ENCODE measurements at places on chromosomes 7 and 10.

DNA sequence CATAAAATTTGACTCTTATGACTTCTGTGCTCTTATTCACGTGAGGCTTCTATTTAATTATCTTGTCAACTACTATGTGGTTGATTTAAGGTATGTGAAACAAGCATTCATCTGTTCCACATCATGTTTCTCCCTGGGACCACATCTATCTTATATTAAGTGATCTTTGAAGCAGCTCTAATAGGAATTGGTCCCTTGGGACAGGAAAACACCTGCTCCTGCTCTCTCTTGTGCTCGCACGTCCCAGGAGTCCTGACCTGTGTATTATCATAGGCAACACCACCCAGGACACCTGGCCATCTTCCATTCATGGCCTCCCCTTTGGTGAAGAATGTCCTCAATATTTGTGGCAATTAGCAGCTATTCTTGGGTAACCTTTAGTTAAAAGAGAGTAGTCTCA, 269.2 kb downstream of the NRG3 start:
- DNase-seq: no peak

GRCh38 chr7:147980826-147981813, 609.4 kb upstream of the C7orf33 start:
- no peak for DNase-seq

GRCh38 chr10:129438024-129438423, 29.0 kb upstream of the MGMT start:
- DNase-seq: peak; percentile 44

- DNase-seq: peak; percentile 17
These were observed 118.5 kb upstream of the CHST15 start for GRCh38 chr10:124211921-124212320.

DNA sequence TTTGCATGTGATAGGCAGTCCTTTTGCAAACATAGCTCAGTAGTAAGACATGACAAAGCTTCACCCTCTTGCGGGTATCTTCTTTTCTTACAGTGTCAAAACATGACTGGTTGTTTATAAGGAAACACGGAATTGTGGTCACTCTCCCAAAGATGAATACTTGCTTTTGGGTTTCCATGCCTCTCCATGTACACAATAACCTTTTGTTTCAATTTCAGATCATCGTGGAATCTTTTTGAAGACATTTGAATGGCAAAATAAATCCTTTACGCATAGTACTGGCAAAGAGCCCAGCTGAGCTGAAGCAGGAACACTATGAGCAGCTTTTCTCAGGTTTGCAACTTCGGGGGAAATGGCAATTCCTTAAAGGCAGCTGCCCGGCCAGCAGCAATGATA, 156.8 kb upstream of the FRMD4A start:
- DNase-seq: no peak

GRCh38 chr10:60978287-60979115, 34.5 kb upstream of the RHOBTB1 start:
- no peak for DNase-seq

DNA sequence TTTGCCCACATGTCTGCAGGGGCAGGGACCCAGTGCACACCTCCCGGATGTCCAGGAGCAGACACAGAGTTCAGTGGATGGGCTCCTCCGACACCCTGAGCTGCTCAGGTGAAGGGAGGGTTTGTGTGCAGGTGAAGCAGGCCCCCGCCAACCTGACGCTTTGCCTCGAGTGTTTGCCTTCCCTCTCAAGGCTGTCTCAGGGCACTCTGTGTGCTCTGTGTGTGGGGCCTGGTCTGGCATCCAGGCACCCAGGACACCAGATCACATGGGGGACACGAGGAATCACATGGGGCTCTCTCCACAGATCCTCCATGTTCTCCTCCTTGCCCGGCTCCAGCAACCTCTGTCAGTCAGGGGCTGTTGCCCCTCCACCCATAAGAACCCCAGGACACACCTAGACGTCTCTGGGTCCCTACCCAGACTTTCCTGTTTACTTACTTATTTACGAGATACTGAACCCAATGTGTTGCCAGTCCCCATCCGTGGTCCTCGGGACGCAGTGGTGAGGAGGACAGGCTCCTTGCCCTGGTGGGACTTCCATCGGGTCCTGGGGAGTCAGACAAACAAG, 99.5 kb downstream of the HTR5A start:
- DNase-seq: no peak

DNA sequence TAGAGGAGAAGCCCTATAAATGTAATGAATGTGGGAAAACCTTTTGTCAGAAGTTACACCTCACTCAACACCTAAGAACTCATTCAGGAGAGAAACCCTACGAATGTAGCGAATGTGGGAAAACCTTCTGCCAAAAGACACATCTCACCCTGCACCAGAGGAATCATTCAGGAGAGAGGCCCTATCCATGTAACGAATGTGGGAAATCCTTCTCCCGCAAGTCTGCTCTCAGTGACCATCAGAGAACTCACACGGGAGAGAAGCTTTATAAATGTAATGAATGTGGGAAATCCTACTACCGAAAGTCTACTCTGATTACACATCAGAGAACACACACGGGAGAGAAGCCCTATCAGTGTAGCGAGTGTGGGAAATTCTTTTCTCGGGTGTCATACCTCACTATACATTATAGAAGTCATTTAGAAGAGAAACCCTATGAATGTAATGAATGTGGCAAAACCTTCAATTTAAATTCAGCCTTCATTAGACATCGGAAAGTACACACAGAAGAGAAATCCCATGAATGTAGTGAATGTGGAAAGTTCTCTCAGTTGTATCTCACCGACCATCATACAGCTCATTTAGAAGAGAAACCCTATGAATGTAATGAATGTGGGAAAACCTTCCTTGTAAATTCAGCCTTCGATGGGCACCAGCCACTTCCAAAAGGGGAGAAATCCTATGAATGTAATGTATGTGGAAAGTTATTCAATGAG, 18.9 kb downstream of the RBAK start:
- no peak for DNase-seq

- peak; percentile 90 for DNase-seq
These were observed 43.1 kb downstream of the AMZ1 start for GRCh38 chr7:2730846-2731770.

GRCh38 chr10:6064119-6064518, 2.0 kb upstream of the IL2RA start:
- peak; percentile 16 for DNase-seq

- DNase-seq: no peak
These were observed 106.0 kb upstream of the ZNF32 start for GRCh38 chr10:43754569-43755260.

- DNase-seq: no peak
These were observed 74.2 kb downstream of the NOC3L start for GRCh38 chr10:94288361-94289101.

DNA sequence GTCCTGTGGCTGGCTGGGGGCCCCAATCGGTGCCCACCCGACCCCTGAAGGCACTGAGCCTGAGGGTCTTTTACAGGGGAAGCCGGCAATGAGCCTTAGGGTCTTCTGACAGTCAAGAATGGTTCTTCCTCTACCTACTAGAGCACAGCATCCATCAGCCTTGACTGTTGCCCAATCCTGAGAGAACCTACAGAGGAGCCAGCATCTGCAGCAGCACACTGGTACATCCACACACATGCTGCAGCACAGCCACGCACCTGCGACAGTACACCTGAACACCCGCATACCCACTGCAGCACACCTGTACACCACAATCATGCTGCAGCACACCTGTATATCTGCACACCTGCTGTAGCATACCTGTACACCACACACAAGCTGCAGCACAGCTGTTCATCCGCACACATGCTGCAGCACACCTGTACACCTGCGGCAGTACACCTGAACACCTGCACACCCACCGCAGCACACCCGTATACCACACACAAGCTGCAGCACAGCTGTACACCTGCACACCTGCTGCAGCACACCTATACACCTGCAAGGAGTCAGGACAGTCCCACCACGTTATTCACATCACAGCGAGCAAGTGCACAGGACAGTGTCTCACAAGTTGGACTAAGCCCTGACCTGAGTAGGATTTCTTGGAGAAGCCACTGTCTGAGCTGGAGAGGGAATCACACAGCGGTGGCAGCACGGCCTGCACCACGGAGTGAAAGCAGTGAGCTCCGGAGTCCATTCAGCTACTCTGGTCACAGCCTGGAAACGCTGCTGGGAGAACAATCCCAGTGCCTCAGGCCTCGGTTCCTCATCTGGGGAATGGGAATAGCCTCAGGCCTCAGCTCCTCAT, 56.4 kb downstream of the VIPR2 start:
- DNase-seq: peak; percentile 33

DNA sequence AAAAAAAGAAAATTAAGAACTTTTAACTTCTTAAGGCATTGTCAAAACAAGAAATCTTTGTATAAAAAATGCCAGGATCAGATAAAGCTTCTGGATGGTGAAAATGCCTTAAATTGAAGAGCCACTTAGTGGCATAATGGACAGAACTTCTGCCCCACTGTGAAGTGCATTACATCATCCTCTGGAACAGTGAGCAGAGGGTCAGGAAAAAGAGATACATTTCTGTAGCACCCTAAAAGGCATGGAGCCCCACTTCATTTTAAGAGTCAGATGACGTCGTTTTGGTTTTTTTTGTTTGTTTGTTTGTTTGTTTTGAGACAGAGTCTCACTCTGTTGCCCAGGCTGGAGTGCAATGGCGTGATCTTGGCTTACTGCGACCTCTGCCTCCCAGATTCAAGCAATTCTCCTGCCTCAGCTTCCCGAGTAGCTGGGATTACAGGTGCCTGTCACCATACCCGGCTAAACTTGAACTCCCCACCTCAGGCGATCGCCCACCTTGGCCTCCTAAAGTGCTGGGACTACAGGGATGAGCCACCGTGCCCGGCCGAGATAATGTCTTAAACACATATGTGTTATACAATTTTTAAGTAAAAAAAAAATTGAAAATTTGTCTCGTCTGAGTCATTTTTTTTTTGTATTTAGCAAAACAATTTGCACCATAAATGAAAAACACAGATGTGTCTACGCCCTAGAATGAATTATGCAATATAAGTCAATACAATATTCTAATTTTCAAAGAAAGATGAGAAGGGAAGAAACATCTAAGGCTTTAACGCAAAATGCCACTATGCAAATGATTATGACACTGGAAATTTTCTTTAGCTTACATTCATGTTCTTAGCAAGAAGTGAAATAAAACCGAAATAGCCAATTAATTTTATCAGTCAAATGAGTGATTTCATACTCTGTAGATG, 29.2 kb downstream of the SLC13A1 start:
- DNase-seq: no peak

DNA sequence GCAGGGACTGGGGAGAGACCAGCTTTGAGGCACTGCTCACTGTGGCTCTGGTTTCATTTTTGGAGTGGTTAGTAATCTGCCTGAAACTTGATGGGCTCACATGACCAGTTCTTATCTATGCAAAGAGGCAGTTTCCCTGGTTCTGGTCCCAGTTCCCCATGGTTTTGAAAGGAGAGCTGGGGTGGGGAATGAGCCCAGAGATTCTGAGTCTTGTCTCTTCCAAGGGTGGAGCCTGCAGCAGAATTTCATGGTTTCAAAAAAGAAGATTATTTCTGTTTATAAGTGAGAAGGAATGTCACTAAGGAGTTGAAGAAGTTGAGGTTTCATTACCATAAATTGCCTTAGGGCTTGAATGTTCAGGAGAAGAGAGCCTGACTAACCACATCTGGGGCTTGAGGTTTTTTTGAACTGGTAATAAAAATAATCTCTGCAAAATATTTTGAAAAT, 190.2 kb upstream of the HABP2 start:
- DNase-seq: peak; percentile 77

DNA sequence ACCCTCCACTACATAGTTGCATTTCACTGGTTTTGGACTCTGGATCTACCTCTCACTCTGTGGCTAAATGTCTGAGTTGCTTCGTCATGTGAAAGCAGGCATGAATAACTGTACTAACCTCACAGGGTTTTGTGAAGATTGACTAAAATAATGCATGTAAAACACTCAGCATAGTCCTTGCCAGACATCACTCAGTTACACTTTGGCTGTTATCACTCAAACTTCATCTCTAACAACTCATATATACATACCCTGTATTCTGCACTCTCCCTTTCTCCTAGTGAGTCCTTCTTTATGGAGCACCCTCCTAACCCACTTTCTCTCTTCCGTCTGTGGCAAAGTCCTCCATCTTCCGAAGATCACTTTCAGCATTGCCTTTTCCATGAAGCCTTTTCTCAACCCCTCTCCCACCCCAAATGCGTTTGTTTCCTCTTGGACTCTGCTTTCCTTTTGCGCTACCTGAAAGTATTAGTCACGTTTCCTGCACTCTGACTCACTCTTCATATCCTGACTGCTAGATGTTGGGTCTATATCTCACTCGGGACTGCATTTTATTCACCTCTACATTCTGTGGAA, 72.6 kb downstream of the OSBPL3 start:
- no peak for DNase-seq

DNA sequence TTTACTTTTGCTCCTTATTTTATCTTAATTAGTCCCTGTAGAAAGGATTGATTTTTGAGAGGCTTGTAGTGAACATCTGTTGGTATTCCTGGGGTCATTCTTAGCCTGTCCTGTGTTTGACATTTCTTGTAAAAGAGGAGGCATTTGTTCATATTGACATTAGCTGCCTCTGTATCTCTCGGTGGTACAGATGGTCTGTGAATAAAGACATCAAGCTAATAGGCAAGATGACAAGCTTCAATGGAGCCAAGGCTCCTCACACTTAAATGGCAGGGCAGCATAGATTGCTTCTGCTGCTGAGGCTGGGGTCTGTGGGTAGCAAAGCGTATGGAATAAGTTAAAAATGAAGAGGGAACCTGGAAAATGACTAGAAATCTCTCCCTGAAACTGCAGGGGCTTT, 687.6 kb downstream of the LRMDA start:
- no peak for DNase-seq

GRCh38 chr7:42869131-42870020, 42.5 kb downstream of the C7orf25 start:
- no peak for DNase-seq

DNA sequence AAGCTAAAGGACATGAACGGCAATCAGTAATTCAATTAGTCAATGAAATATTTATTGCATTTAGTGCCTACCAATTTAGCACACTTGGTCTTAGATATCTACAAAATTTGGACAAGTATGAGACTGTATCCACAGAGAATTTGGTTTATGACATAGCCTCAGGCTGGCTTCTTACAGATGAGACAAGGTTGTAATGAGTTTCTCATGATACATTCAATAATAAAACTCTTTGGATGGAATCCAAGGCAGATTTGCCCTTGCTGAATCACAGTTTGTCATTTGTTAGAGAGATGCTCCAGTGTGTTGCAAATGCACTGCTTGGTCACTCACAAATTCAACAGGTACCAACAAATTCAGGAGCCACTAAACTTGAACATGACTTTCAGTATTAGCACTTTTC, 162.5 kb downstream of the GPR37 start:
- no peak for DNase-seq

DNA sequence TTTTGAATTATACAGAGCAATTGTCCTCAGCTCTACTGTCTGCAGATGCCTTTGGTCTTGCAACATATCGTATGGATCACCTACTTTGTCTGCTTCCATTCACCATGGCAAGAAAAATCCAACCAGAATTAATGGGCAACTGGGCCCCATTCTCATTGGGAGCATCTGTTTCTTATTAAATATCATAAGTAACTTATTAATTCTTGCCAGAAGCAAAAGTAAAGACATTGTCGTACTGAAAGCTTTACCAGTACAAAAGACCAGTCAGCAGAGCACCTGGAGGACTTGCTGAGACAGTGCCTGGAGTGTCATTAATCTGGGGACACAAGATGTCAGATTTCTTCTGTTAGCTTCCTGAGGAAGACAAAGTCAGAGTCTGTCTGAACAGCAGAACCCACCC, 404.5 kb downstream of the INHBA start:
- DNase-seq: no peak

GRCh38 chr10:969473-970150, 18.6 kb upstream of the GTPBP4 start:
- no peak for DNase-seq

All from islet precursor cell (in vitro differentiated cells).